ENCODE measurements at places on chromosomes 11 and 22.

DNA sequence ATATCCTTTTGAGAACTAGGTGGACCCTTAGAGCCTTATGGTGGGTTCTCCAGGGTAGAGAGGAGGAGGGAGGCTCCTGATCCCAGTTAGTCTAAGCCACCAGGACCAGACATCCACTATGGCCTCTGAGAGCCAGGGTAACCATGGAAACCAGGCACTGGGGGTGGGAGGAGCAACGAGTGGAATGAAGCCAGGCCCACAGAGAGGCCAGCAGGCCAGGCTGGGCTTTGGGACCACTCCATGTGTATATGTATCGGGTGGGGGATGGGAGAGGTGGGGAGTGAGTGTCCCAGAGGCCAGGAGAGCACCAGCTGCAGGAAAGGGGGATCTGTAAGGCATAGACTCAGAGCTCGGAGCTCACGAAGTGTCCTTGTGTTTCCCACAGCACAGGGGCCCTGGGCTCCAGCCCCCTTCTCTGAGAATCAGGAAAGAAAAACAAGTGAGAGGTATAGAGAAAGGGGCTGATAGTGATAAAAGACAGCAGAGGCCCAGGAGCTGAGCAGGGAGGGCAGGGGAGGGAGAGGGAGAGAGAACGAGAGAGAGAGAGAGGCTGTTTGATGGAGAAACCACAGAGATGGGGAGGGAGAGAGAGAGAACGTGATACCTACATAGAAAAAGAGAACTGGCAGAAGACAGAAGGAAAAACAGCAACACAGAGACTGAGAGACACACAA, 15.5 kb upstream of the TSPAN18 start:
- DNase-seq = no peak

GRCh38 chr22:24706054-24706453, 68.5 kb downstream of the PIWIL3 start:
- peak; percentile 22 for DNase-seq

DNA sequence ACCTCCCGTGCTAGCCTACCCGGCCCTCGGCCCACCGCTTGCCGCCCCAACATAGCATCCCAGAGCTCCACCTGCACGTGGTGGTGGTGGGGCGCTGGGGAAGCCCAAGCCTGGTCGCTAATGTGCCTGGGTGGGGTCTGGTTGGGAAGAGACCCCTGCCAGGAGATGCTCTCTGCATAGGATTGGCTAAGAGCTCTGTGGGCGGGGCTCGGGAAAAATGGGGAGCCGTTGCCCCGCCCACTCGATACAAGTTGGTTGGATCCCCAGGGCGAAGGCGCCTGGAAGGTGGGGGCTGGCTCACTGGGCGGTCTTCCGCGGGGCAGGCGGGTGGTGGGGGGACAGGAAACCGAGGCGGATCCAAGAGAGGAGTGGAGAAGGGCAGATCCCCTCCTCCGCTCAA, 7.6 kb downstream of the LRRC10B start:
- no peak for DNase-seq

- no peak for DNase-seq
Measured at GRCh38 chr11:68689737-68690625, 5.6 kb downstream of the GAL start.

DNA sequence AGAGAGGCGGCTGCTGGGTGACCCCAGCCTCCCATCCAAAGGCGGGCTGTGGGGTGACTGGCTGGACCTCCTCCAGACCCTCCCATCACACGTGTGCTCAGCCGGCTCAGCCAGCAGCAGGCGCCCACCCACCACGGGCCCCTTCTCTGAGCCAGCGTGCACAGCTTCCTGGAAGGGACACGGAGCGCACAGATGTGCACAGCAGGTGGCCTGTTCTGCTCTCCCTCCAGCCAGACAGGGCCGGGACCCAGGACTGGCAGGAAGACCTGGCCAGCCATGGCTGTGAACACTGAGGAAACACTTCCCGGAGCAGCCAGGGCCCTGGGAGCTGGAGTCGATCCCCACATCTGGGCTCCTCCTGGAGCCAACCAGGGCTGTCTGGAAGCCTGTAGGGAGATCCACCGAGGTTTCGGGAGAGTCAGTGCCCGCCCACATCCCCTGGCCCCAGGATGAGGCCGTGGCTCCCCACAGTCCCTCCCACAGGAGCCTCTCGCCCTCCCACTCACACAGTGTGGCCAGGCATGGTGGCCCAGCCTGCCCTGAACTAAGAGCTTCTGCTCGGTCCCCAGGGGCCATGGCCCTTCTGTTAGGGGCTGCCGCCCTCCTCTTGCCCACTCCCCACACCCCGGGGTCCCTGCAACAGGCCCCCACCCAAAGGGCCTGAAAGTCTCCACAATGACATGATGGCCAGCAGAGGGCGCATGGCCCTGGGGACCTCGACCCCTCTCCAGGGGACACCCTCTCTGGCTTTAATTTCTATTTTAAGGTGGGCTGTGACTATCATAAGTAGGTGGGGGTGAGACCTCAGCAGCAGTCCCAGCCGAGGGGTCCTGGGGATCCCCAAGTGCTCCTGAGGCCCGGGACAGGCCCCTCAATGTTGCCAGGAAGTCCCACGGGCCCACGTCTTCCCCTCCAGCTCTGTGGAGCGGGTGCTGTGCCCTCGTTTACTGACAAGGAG, 90.6 kb upstream of the FGF3 start:
- peak; percentile 24 for DNase-seq

Data from ELR (cell line).